ENCODE measurements at places on chromosomes 6 and 20. TPM values are rescaled to one million over a fixed set of nuclear protein-coding genes. Genes with fewer than 3 reads are reported as not detected.
A peak's percentile ranks its signal among the peaks of the same experiment; 100 is the strongest.

KIF25 gene
- total RNA-seq, result not detected

MAP3K5 gene
- 16.4 TPM for total RNA-seq

BPIFB2 gene
- total RNA-seq, result not detected

MUC22 gene
- not detected for total RNA-seq

FERMT1 gene
- 1.4 TPM for total RNA-seq

IYD gene
- not detected for total RNA-seq

ZFP57 gene
- total RNA-seq, result 6.5 TPM

ANGPT4 gene
- 0.24 TPM for total RNA-seq

SOBP gene
- total RNA-seq, result 18.7 TPM

GRCh38 chr20:32528171-32528891, 56.8 kb downstream of the NOL4L start:
- no peak for DNase-seq

DNA sequence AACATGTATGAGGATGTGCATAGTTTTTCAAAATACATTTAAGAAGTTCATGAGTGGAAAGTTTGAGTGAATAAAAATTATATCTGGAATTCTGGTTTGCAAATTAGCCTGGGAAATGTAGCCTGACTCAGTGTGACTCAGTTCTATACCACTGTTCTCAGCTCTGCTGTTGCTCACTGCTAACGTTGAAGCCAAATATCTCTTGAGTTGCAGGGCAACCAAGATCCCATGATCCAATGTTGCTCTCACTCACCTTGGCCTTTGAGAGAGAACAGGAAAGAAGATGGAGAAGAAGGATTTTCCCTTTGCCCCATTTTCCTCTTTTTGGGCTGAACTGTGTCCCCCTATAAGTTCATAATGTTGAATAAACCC, 28.9 kb downstream of the PSMB9 start:
- DNase-seq, result no peak

DNA sequence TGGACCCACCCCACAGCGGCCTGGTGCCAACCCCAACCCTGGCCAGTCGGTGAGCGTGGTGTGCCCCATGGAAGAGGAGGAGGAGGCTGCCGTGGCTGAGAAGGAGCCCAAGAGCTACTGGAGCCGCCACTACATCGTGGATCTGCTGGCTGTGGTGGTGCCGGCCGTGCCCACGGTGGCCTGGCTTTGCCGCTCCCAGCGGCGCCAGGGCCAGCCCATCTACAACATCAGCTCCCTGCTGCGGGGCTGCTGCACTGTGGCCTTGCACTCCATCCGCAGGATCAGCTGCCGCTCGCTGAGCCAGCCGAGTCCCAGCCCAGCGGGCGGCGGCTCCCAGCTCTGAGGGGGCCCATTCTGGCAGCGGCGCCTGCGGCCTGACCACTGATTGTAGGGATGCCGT, 23.2 kb downstream of the SDCBP2 start:
- peak; percentile 66 for DNase-seq

- DNase-seq, result no peak
Measured at GRCh38 chr20:4922186-4922585, 79.1 kb downstream of the SLC23A2 start.

DNA sequence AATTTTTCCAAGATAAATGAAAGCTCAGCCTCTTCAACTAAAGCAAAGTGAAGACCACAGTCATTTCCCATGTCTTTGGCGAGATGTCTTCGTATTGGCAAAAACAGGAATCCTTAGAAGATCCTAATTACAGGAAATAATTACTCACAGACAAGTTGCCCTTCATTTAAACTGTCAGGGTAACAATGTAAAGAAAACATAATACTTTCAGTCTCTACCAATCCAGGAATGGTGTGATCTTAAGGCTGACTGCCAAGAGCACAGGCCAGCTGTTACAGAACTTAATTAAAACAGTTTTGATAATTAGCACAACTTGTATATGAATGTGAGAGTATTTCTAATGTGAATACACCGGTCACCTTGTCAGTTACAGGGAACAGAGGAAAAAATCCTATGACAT, 292.2 kb downstream of the PACRG start:
- no peak for DNase-seq

DNA sequence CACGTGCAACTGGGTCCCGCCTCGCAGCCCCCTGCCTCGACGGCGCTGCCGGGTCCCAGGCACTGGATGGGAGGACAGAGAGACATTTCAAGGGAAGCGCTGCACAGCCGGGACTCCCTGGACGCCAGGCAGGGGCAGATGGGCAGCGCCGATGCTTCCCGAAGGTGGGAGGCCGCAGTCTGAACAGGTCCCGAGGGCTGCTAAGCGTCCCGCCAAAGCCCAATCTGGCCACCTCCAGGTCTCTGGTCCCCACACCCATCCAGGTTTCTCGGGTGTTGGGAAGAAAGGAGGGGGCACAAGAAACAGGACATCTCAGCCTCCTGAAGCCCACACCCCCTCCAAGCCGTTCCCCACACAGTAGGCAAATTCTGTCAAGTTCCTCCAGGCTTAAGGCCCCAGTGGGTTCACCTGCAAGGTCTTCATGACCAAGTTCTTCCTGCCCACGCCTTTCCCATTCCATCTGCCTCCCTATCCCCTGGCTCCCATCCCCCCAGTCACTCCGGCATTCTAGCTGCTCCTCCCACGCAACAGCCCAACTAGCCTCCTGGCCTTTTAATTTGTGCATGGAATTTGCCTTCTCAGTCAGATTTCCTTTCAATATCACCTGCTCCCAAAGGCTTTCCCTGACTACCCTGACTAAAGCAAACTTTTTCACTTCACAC, 5.4 kb upstream of the CPXM1 start:
- DNase-seq, result no peak

DNA sequence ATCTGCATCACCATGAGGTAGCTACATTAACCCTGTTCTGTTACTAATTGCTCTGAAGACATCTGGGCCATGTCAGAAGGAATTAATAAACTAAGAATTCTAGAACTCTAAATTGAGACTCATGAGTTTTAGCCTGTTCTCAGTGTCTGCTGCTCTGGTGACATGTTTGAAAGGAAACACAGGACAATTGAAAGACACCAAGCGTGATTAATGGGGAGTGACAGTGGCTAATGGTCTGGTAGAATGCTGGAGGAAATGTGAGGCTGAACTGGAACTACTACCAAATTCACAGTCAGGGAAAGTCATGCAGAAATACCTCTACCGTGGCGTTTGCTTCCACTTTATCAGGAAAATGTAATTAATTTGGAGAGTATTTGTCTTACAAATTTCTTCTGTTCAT, 140.0 kb downstream of the TBC1D7 start:
- DNase-seq, result no peak

- no peak for DNase-seq
Measured at GRCh38 chr6:93790981-93791380, 371.6 kb upstream of the EPHA7 start.

- no peak for DNase-seq
Measured at GRCh38 chr6:139062932-139063646, 34.5 kb downstream of the ABRACL start.

GRCh38 chr6:2542101-2542857, 208.4 kb downstream of the MYLK4 start:
- no peak for DNase-seq

GRCh38 chr6:139693735-139694134, 319.3 kb upstream of the CITED2 start:
- no peak for DNase-seq

DNA sequence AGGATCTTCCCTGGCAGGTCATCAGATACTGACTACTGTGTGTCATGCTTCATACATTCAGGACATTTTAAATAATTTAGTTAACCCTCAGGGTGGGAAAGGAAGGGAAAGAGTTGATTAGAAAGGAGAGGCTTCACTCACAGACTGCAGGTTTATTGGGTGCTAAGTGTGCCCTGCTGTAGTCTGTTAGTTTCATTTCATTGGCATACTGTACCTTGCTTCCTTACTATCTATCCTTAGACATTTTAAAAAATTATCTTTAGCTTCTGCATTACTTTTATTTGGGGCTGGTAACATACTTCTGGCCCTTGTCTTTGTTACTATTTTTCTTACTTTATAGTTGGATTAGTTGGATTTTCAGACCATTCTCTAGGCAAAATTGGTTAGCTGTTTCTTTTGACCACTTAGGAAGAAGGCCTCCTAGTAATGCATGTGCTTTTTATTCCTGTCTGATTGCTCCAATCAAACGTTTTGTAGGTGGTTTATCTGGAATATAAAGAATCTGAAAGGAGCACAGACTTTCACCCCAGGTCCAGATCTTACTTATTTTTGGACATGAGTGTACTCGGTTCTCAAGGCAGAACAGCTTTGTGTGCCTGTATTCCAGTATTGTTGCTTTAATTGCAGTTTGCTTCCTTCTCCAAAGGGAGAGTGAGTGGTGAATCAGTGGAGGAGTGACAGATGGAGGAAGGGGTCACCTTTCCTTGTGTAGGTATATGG, 82.7 kb upstream of the PRDM1 start:
- DNase-seq, result no peak
